ENCODE measurements at places on chromosomes 12 and 14.

DNA sequence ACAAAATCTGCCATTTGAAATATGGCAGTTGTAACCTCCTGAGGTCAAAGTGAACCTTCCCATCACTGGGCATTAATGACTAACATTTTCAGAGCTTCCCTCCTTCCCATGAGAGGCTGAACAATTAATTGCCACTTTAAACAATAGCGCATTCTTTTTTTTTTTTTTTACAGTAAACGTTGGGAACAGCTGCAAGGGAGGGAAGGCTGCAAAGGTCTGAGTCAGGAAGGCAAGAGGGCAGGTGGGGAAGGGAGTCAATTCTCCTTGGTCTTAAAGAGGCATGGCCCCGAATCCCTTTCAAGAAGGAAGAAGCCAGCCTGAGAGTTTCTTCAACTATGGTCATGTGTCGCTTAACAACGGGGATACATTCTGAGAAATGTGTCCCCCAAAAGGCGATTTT lies 41.0 kb upstream of the PLEKHG3 start:
- no peak for DNase-seq

DNA sequence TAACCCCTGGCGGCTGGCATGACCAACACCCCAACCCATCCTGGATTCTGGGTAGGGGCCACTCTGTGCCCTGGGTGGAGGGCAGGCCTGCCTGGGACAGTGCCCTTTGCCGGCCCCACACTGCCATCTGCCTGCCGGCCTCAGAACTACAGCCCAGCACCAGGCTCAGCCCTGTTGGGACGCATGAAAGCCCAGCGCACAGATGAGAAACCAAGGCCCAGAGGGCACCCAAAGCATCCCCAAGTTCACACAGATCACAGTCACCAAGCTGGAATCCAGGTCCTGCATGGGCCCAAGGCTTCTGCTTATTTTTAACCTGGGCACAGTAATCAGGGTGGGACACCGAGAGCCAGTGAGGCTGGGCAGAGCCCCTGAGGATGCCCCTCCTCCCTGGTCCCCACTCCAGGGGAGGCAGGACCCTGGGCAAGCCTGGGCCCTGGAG lies 26.2 kb downstream of the RFLNA start:
- DNase-seq = peak; percentile 67

GRCh38 chr12:16531621-16532020 lies 74.3 kb downstream of the LMO3 start:
- no peak for DNase-seq

DNA sequence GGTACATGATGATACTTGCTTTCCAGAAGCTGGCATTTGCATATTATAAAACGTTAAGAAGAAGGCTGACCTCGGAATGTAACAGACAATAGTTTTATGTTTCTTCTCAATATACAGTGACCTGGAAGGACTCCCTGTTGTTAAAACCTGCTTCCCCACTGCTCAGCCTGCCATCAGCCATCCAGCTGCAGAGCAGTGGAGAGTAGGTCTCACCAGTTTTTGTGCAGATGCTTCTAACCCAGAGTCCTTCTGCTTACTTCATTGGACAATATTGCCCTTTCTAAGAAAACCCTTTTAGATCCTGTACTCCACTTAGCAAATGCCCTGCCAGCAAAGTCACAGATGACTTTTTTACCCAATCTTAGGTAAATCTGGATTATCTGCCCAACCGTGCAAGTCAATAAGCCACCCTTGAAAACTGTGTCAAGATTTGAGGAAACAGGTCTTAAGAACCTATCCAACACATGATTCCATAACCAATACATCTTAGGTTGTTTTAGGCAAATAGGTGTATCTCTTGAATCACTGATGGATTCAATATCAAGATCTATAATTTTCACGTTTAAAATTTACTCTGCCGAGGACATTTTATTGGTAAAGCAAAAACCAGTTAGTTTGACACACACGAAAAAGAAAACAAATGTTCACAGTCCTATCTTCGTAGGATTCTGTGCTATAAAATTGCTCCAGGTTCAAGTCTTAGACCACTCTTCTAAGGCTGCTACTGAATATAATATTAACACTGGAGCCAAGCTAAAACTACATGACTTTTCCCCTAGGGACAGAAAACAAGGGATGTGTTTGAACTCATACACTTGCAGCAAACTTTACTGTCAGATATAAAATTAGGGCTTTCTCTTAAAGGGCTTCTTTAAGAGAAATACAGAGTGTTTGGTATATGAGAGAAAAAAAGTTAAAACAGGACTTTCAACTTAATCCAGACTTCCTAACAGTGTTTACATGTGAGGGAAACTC lies 5.7 kb downstream of the PHLDA1 start:
- peak; percentile 72 for DNase-seq

DNA sequence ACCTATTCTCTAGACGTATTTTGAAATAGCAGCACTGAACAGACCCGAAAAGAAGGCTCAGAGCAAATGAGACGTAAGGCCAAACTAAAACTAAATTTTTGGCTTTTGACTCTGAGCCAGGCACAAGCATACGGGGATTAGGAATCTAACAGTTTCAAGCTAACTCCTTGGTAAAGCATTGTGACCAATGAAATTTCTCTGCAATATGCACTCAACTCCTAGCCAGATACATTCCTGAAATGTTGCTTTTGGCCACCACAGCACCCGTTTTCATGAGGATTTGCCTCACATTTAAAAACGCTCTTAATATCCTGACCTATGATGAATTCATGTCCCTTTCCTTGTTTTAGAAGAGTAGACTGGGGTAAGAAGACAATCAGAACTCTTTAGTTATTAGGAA lies 53.1 kb upstream of the NPFF start:
- peak; percentile 20 for DNase-seq

DNA sequence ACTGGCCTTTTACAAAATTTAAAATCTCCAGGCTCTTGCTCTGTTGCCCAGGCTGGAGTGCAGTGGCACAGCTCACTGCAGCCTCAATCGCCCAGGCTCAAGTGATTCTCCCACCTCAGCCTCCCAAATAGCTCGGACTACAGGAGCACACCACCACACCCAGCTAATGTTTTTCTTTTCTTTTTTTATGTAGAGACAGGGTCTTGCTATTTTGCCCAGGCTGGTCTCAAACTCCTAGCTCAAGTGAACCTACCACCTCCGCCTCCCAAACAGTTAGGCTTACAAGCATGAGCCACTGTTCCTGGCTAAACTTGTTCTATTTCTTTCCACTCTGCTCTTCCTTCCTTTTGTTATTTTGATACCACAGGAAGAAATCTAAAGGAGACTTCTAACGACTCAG lies 15.2 kb downstream of the SYNJ2BP start:
- DNase-seq = no peak

GRCh38 chr14:99968191-99968920 lies 96.9 kb upstream of the EVL start:
- DNase-seq = peak; percentile 74

- DNase-seq = no peak
These were observed 175.7 kb downstream of the NPAS3 start for GRCh38 chr14:33114331-33114730.

GRCh38 chr12:54136844-54137580 lies 51.8 kb downstream of the SMUG1 start:
- peak; percentile 34 for DNase-seq

- DNase-seq = no peak
These were observed 57.0 kb downstream of the BBS10 start for GRCh38 chr12:76290963-76291859.

GRCh38 chr12:56115329-56115728 lies 1.1 kb upstream of the RPL41 start:
- DNase-seq = peak; percentile 79

- no peak for DNase-seq
These were observed 23.4 kb downstream of the MAP1LC3B2 start for GRCh38 chr12:116582610-116583009.

GRCh38 chr12:103994235-103994634 lies 28.6 kb downstream of the TDG start:
- DNase-seq = no peak

DNA sequence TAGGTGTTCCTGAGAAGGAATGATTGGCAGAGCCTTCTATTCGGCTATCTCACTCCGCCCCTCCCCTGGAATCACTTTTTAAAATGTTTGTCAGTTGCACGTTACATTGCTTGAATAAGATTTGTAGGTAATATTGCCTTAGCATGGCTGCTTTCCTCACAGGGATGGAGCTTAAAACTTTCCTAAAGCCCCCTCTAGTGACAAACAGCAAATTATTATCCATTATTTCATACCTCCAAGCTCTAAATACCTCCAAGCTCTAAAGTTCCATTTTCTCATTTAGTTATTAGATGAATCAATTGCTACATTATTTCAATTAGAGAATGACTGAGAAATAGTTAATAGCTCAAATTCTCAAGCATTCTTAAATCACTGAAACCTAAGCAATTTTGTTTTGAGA lies 5.1 kb upstream of the SPATA7 start:
- peak; percentile 32 for DNase-seq

DNA sequence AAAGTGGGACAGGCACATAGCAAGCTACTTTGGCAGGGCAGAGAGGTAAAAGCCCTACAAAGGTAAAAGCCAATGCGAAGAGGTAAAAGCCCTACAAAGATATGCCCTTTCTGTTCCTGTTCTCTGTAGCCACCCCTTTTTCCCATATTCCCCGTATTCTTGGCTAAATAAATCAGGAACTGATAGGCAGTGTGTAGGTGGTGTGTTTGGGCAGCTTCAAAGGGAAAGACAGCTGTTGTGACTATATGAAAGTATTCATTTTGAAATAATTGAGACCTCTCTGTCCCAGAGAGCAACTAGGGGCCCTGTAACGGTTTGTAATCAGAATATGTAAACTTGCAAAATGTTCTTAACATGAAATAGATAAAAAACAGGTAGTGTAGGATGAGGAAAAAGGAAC lies 11.3 kb upstream of the SLC41A2 start:
- no peak for DNase-seq

DNA sequence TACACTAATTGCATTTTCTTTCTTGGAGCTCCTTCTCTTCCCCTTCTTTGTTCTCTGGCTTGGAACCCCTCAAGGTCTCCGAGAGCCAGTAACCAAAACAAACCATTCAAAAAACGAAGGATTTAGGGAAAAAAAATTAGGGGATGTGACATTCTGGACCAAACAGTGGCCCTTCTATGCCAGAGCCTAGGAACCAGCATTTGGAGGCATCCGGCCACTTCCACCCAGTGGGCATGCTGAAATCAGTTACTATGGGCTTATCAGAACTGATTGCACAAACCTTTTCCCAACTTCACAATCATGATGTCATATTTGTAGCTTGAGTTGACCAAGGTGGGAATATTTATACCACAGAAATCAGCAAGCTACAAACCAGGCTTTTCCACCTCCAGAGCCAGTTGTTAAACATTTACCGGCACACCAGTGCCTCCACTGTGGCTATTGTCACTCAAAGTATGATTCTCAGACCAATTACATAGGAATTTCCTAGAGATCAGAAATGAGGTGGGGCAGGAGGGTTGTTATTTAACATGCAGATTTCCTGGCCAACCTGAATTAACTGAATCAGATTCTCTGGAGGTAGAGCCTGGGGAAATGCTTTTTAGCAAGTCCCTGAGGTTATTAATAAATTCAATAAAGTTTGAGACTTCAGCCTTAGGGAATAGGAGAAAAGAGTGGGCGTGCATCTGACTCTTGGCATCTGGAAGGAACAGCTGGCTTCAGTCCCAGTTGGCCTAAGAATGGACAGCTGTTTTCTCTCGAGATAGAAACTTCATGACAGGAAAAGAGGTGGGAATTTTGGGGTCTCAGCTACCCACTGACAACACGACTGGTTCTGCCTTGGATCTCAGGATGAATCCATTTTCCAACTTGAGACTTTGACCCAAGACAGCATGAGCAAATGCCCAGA lies 273.9 kb downstream of the ZFP36L1 start:
- DNase-seq = no peak

GRCh38 chr12:47360093-47360480 lies 280.3 kb upstream of the AMIGO2 start:
- no peak for DNase-seq

GRCh38 chr12:100460702-100461101 lies 13.0 kb upstream of the NR1H4 start:
- no peak for DNase-seq

- no peak for DNase-seq
These were observed 33.8 kb downstream of the GIT2 start for GRCh38 chr12:109962398-109962797.

DNA sequence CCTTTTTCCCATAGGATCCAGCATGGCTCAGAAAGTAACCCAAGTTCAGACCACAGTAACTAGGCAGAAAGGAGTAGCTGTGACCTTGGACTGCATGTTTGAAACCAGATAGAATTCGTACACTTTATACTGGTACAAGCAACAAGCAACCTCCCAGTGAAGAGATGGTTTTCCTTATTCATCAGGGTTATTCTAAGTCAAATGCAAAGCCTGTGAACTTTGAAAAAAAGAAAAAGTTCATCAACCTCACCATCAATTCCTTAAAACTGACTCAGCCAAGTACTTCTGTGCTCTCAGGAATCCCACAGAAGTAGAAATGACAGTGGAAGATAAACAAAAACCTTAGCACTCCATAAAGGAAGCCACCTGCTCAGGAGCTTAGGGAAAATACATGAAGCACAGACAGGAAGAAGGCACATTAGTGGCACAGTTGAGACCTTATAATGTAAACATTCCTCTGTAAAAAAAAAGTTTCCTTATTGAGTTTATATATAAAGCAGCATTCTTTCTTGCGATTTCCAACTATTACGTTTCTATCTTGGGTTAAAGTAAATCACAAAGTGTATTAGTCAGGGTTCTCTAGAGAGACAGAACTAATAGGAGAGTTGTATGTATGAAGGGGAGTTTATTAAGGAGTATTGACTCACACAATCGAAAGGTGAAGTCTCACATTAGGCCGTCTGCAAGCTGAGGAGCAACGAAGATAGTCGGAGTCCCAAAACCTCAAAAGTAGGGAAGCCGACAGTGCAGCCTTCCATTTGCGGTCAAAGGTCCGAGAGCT lies 398.4 kb downstream of the DAD1 start:
- peak; percentile 17 for DNase-seq

GRCh38 chr14:35385042-35385839 lies 19.3 kb downstream of the NFKBIA start:
- DNase-seq = peak; percentile 82

GRCh38 chr12:50572760-50573159 lies 68.0 kb downstream of the DIP2B start:
- DNase-seq = no peak

GRCh38 chr12:9032202-9032964 lies 43.0 kb downstream of the KLRG1 start:
- no peak for DNase-seq

- peak; percentile 25 for DNase-seq
These were observed 16.6 kb downstream of the ACTR10 start for GRCh38 chr14:58216544-58216943.

- DNase-seq = peak; percentile 8
These were observed 456.7 kb downstream of the SLC16A7 start for GRCh38 chr12:60052483-60052882.

DNA sequence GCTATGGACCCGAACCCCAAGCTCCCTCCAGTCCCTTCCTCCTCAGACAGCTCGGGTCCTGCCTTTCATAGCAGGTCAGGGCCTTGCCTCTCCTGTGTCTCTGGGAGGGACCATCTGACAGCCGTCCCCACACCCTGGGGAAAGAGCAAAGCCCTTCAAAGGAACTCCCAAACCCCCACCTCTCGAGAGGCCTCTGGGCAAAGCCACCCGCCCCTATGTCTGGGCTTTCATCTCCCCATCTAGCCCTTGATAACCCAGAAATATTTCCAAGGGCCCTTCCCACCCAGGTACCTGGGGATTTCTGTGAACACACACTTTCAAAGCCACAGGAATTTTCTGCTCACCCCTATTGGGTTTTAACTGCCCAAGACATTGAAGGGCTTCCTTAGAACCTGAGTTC lies 32.1 kb downstream of the SNRNP35 start:
- DNase-seq = no peak

GRCh38 chr12:49365542-49365941 lies 1.7 kb upstream of the SPATS2 start:
- peak; percentile 94 for DNase-seq

GRCh38 chr12:24049728-24050127 lies 100.3 kb upstream of the SOX5 start:
- no peak for DNase-seq

Data from ELR (cell line).